ENCODE measurements at places on chromosomes 4 and X.

GRCh38 chr4:11367371-11367770 lies 61.3 kb downstream of the HS3ST1 start:
- DNase-seq, result peak; percentile 63

GRCh38 chrX:107935664-107936433 lies 46.3 kb downstream of the TEX13B start:
- DNase-seq, result peak; percentile 10

- no peak for DNase-seq
Measured at GRCh38 chr4:113316879-113317278, 267.4 kb downstream of the ANK2 start.

DNA sequence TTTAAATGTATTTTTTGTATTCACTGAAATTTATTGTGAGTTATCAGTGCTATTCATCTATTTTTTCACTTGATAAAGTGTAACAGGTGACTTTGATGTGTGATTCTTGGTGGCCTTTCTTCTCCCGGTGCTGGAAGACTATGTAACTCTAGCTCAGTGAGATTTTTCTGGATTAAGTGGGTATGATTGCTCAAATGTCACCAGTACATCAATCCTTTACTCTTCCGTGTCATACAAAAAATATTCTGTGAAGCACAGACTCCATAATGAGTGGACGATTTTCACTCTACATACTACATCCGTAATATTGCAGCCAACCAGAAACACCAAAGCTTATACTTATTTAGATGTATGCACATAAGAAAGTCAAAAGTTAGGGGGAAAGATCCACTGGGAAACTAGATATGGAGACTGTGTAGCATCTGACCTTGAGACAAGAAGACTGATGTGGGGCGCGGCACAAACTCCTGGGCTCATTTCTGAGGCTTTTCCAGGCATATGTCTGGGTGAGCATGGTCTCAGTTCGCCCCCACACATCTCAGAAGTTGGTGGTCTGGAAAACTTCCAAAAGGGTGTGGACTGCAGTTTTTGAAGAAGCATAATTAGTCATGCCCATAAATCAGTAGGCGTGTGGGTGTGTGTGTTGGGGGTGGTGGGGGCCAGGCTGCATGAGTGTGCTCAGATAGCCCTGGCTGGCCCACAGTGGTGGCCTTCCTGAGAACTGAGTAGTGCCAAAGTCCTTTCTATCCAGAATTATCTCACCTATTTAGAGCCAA lies 53.9 kb upstream of the TENM3 start:
- peak; percentile 86 for DNase-seq

DNA sequence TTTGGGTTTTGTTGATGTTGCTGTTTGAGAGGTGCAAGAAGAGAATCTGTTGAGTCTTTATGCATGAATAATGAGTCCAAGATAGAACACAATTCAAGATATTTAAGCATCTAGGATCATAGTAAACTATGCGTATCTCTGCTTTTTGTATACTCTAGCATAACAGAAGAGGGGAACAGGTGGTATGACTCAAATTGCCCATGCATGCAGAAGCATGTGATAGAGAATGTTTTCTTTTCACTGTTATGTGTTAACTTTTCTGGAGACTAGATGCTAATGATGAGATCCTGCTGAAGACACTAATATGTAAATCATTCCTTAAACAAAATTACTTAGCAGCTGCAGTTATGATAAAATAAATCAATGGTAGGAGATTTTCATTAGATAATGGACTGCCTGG lies 165.3 kb upstream of the FTHL17 start:
- DNase-seq, result no peak

GRCh38 chr4:102778720-102779119 lies 18.0 kb upstream of the MANBA start:
- DNase-seq, result no peak

DNA sequence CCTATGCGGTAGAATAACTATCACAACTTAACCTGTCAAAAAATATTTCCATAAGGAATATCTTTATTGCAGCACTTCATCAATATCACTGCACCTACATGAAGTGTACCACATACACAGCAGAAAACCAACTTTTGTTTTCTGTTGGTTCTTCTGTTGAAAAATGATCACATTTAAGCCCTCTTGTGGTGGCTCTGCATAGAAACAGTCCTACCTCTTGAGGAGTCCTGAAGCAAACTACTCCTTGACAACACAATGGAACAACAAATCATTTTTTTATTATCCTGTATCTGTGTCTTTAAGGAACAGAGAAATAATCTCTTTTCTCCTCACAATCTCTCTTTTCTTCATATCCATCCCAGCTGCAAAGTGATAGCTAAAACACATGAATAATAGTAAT lies 39.8 kb upstream of the ATOH1 start:
- no peak for DNase-seq

DNA sequence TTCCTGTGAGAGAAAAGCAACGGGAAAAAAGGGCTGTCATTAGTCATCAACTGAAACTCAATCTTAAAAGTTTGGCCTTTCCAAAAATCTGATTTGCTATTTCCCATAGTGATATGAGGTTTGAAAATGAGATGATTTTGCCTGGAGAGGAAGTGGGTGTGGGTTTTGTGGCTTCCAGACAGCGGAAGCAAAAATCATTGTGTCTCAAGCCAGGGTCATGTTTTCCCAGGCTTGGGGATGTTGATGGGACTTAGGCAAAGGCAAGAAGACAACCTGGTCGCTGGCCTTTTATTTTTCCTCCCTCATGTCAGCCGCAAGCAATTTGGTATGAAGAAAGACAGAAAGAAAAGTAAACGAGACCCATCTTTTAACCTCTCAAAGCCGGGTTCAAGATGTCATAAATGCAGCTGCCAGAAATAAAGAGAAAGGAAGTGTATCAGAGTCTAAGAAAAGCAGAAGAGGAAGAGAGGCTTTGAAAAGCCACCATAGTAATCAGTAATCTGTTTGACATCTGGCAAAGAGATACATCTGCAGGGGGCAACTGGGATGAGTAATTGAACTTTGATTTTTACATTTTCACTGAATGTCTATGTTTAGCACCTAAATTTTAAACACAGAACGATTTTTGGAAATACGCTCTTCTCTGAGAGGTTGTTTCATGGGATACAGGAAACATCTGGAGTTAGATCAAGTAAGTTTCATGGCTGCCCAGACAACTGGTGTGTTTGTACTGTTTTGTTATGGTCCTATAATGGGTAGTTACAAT lies 521.6 kb upstream of the SLIT2 start:
- peak; percentile 44 for DNase-seq

GRCh38 chr4:182770259-182770995 lies 146.8 kb downstream of the DCTD start:
- DNase-seq, result no peak

GRCh38 chr4:7161721-7162214 lies 30.6 kb upstream of the SORCS2 start:
- peak; percentile 42 for DNase-seq

DNA sequence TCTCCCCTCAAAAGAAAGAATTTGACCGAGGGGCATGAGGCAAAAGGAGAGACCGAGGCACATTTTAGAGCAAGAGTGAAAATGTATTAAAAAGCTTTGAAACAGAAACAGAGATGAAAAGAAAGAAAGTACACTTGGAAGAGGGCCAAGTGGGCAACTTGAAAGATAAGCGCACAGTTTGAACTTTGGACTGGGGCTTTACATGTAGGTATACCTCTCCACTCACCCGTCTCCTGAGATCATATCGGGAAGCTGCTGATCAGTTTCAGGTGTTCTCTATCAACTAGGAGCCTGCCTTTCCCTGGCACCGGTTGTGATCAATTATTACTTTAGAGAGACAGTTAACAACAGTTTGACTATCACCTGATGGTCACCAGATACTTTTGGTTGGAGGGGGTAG lies 2666.5 kb downstream of the ARAP2 start:
- no peak for DNase-seq

GRCh38 chr4:140103676-140104075 lies 50.3 kb downstream of the MAML3 start:
- peak; percentile 79 for DNase-seq

- DNase-seq, result peak; percentile 12
Measured at GRCh38 chr4:125303058-125303457, 11.7 kb upstream of the FAT4 start.

GRCh38 chr4:186809070-186809469 lies 85.4 kb upstream of the FAT1 start:
- DNase-seq, result no peak
